AG08395 (cell line): ENCODE measurements at places on chromosomes 3 and 15.

DNA sequence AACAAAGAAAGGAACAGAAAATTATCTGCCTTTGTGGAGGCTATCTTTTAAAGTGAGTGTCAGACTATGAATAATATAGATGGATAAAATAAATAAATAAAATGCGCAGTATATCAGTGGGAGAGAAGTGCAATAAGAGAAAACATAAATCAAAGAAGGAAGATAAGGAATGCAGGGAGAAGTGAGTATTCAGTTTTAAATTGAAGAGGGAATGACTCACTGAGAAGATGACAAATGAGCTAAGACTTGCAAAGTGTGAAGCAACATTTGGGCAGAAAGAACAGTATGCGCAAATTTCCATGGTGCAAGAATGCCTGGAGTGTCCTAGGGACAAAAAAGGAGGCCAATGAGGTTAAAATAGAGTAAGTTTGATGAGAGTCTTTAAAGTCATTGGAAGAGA lies 1300.1 kb upstream of the ALCAM start:
- DNase-seq = no peak

- no peak for DNase-seq
These were observed 55.7 kb upstream of the LMOD3 start for GRCh38 chr3:69178082-69178481.

GRCh38 chr3:169071003-169071402 lies 592.5 kb downstream of the MECOM start:
- peak; percentile 55 for DNase-seq

DNA sequence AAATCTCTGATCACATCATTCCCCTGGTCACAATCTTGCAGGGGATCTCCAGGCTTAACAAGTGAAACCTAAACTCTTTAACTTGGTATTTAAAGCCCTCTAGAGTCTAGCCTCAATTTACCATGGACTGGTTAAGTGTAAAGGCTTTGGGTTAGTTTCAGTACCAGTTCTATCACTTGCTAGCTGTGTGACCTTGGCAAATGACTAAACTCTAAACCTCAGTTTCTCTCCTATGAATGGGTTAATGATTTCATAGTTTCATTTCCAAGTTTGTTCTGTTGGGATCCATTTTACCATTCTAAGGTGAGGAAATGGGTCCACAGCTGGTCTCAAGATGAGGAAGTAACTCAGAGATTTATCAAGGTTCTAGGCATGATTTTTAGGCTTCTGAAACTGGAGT lies 38.8 kb upstream of the TIMP4 start:
- no peak for DNase-seq

DNA sequence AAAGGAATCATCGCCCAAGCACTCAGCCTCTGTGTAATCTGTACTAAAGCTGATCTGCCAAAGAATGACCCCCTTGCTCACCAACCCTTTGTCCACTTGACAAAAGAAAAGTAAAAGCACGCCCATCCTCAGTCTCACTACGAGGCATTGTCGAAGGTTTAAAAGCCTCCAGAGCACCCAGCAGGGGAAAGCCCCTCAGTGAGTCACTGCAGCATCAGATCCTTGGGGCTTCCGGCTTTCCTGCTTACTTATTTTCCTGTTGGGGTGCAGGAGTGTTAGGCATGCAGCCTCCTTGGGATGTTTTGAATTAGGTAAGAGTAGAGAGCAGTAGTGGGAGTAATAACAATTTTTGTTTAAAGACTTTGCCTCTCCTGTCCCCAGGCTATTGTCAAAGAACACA lies 216.1 kb downstream of the MTHFS start:
- peak; percentile 66 for DNase-seq

- no peak for DNase-seq
These were observed 28.4 kb downstream of the PXYLP1 start for GRCh38 chr3:141259821-141260629.

DNA sequence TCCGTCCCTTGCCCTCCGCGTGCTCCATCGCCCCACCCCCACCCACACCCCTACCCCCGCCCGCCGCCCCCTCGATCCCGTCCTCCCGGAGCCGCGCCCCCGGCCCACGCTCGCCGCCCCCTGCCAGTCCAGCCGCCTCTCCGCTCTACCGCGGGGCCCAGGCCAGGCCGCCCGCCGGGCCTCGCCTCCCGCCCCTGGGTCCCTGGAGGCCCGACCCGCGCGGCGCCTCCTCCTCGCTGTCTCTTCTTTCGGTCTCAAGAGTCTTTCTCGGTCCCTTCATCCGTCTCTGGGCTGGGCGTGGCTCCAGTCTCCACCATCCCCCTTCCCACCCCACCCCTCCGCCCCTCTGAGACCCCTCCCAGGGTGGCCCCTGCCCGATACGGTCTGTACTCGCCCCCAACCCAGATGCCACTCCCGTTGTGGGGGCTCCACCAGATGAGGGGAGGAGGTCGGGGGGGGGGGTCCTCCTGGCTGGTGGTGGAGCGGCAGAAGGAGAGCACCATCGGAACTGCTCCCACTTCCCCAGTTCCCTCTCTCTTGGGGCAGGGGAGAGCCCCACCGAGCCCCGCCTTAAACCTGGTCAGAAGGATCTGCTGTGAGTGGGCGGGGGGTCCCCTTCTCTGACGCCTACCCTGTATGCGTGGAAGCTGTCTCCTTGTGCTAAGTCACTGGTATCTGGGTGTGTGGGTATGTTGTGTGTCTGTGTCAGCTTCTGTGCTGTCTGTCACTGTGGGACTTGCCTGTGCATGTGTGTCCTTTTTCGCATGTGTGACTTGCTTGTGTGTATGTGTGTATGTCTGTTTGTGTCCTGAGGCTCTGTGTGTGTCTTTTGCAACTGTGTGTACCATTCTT lies 1.0 kb downstream of the PRKCD start:
- DNase-seq = peak; percentile 46

- no peak for DNase-seq
These were observed 592.4 kb downstream of the EPHA3 start for GRCh38 chr3:89699771-89700170.

DNA sequence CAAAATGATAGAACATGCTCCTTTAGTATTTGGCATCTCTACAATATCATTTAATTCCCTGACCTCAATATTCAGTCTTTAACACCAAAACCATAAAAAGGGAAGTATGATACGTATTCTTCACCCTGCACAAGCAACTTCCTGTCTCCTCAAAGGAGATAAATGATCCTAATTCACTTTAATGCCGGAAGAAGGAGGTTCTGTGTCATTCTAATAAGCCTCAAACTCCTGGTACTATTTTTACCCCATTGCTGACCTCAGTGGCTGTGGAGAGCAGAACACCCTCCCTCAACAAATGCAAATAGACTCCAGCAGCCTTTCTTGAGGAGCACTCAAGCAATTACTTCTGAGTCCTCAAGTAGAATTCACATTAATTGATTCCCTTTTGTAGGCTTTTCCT lies 173.3 kb downstream of the TMEM108 start:
- DNase-seq = no peak

GRCh38 chr3:47162697-47163168 lies 1.2 kb downstream of the SETD2 start:
- DNase-seq = no peak

GRCh38 chr3:81419228-81419627 lies 342.2 kb downstream of the GBE1 start:
- DNase-seq = peak; percentile 54

DNA sequence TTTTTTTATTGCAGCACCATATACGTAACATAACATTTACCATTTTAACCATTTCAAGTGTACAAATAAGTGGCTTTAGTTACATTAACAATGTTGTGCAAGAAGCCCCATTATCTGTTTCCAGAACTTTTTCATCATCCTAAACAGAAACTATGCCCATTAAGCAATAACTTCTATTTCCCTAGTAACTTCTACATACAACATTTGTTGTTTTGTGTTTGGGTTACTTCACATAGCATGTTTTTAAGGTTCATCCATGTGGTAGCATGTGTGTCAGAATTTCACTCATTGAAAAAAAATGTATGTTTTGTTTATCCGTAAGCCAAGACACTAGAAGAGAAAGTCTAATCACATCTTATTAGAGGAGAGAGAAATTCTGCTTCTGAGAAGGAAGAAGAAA lies 450.5 kb upstream of the PDZRN3 start:
- DNase-seq = no peak

DNA sequence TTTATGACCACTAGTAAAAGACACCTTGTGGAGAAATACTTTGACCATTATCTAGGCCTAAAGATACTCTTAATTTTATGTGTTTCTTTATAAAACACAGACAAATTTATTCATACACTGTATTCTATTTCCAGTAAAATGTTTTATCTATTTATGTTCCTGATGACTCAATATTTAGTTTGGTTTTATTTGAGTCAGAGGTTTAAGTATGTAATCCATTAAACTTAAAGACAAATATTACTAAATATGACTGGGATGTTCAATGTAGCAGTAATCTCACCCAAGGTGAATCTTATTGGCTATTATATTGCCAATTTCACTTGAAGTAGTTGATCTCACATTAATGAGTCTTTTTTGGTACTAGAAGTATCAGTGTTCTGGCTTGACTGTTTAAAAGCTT lies 799.7 kb downstream of the CADM2 start:
- DNase-seq = no peak

DNA sequence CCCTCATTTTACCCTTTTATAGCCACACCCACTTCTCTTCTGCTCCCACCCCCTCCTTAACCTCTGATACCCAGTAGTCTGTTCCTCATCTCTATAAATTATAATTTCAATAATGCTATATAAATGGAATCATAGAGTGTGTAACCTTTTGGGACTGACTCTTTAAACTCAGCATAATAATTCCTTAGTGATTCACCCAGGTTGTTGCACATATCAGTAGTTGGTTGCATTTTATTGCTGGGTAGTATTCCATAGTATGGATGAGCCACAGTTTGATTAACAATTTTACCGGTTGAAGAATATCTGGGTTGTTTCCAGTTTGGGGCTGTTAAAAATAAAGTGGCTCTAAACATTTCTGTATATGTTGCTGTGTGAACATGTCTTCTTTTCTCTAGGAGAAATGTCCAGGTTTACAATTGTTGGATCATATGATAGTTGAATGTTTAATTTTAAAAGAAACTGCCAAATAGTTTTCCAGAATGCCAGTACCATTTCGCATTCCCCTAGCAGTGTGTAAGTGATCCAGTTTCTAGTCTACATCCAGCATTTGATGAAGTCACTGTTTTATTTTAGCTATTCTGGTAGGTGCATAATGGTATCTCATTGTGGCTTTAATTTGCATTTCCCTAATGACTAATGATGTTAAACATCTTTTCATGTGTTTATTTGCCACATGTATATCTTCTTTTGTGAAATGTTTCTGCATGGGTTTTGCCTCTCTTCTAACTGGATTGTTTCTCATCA lies 68.5 kb downstream of the VPS8 start:
- DNase-seq = no peak

GRCh38 chr3:196431181-196432136 lies 768 bp downstream of the UBXN7 start:
- peak; percentile 61 for DNase-seq

GRCh38 chr15:69810431-69811354 lies 287.0 kb downstream of the TLE3 start:
- DNase-seq = no peak

GRCh38 chr15:90819390-90819789 lies 49.0 kb upstream of the FURIN start:
- DNase-seq = no peak

DNA sequence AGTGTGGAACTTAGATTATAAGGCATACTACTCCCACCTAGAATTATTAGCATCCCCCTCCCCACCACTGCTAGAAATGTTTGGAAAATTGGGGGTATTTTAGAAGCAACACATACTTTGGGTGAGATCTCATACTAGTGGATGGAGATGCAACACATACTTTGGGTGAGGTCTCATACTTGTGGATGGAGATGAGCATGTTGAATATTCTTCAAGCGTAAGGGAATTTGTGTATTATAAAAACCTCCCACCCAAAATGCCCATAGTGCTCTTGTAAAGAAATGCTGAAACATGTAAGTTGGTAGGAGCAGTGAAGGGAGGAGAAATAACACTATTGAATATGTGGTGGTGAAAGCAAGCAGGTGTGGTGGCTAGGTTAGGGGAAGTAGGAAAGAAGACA lies 124.0 kb upstream of the EPHA3 start:
- DNase-seq = no peak

DNA sequence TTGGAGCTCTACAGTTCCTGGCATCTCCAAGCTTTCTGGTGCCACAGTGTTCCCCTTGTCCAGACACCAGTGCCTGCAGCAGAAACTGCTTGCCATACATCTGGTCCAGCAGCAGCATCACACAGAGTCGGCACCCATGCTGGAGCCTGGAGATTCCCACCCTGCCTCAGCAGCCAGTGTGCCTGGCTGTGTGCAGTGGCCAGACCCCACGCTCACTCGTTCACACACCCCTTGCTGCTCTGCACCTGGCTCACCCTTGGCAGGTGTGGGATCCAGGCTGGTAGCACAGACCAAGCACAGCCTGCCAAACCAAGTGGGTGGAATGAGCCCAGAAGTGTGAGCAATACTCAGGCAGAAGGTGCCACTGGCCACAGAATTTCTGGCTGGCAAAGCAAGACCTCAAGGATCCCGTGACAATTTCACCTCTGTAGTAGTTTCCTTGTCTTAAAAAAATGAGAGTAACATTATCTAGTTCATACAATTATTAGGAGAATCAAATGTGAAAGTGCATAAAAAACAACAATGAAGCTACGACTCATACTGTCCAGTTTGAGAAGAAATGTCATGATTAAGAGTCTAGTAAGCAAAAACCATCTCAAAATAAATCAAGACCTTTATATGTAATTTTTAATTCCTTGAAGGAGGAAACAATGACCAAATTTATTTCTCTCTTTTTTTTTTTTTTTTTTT lies 22.9 kb upstream of the ZBED2 start:
- no peak for DNase-seq

DNA sequence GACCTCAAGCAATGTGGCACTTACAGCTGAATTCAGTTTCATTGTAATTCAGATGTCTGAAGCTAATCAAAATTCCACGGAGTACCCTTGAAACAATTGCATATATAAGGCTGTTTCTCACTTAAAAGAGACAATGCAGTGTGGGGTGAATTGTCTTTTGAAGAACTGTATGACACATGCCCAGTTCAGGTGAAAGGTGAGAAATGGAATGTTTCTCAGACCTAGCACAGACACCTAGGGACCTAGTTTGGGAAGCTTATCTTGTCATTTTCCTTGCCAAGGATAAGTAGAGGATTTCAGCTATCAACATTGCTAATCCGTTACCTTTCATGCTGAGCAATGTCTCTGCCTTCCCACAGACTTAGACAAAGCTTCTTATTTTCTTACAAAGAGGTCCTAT lies 36.3 kb downstream of the MBNL1 start:
- DNase-seq = no peak

- peak; percentile 34 for DNase-seq
These were observed 89.5 kb upstream of the CHD2 start for GRCh38 chr15:92810418-92811138.

- DNase-seq = no peak
These were observed 1035.8 kb upstream of the CFAP20DC start for GRCh38 chr3:60085649-60086048.

DNA sequence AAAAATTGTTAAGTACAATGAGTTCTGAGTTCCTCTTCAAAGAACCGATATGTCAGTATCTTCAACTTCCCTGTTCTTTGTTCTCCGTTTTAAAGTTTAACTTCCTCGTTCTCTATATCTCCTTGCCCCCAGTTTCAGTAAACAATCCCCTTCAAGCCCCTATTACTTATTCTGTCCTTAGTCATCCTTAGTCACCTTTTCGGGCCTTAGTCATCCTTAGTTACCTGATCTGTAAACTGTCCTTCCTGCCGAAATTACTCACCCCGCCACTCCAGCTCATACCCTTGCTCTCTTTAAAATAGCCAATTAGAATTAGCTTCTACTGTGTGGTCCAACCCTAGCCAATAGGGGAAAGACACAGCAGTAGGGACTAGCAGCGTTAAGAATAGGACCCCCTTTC lies 1165.6 kb downstream of the NSUN3 start:
- no peak for DNase-seq

- DNase-seq = no peak
These were observed 15.8 kb upstream of the RAMAC start for GRCh38 chr15:82970078-82970686.
